ENCODE measurements at places on chromosomes 6 and 20.
A peak's percentile ranks its signal among the peaks of the same experiment; 100 is the strongest.

GRCh38 chr6:146050168-146050567 lies 21.3 kb downstream of the GRM1 start:
- no peak for DNase-seq

DNA sequence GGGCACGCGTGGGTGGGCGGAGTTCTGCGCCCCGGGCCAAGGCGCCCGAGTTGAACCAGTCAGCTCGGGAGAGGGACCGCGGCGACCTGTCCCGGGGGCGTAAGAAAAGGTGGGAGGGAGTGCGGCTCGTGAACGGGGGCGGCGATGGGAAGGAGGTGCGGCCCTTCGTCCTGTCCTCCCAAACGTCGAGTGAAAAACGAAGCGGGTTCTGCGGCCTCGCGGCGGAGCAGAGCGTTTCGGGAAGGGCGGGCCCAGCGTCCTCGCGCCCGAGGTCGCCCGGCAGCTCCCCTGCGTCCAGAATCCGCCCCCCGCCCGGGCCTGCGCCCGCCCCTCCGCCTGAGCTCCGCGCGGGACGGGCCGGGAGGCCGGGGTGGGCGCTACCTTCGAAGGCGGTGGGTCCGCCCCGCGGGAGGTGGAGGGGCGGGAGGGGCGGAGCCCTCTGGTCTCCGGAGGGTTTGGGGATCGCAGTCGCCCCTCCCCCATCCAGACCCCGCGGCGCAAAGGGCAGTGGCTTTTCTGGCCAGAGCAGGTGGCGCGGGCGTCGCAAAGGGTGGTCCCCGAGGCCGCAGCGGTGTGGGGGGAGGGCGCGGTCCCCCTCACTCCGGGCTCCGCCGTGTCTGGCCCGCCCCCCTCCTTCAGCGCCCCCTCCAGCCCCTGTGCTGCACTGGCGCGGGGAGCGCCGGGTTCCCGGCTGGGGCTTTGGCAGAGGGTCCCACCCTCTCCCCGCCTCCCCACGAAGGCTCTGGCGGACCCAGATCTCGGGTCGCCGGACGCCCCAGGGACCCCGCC lies 838 bp downstream of the STMN3 start:
- DNase-seq, result no peak

DNA sequence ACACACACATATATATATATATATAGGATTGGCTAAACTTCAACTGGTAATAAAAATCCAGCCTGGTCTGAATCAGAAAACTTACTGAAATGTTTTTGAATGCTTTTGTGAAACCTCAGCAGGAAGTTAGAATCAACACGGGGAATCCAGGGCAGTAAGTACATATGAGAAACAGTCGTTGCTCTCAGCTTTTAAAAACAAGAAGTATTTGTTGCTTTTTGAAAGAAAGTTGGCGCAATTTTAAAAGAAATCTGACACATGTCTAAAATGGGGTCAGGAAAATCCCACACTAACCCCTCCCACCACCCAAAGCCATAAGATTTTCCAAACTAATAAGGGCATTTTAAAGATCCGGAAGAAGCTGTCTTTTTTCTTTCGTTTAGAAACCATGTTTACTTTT lies 11.5 kb upstream of the CCDC170 start:
- no peak for DNase-seq

DNA sequence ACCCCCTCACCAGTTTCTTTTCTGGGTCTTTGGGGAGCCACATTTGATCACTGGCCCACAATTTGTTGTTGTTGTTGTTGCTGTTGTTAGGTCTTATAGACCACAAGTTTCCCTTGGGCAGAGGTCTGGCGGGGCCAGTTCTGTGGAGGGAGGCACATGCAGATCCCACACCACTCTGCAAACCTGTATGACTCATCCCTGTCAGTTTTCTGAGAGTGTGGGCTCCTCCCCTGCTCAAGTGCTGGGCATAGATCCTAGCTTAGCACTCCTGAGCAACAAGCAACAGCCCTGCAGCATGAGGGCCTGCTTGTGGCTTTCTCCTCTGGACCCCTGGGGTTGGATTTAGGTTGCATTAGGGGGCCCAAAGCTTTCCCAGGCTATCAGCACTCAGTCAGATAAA lies 411.1 kb upstream of the HTR1E start:
- DNase-seq, result no peak

GRCh38 chr20:59662161-59662560 lies 57.8 kb downstream of the PHACTR3 start:
- DNase-seq, result no peak

DNA sequence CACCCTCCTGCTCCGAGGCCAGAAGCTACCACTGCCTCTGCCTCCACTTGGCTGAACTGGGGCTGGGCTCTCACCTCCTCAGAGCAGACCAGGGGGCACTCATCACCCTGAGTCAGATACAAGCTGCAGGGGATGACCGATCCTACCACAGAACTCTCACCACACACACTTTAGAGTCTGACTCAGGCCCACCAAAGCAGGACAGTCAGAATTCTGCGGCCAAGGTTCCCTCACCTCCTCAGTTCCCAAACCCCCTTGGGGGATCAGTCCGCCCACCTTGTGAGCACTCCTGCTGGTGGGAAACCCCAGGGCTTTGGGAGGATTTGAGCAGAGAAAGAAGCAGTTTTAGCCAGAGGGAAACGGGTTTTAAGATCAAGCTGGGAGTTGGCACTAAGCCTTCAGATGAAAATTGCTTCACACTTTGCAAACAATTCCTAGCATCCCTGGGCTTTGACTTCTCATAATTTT lies 587.8 kb upstream of the JAG1 start:
- no peak for DNase-seq

DNA sequence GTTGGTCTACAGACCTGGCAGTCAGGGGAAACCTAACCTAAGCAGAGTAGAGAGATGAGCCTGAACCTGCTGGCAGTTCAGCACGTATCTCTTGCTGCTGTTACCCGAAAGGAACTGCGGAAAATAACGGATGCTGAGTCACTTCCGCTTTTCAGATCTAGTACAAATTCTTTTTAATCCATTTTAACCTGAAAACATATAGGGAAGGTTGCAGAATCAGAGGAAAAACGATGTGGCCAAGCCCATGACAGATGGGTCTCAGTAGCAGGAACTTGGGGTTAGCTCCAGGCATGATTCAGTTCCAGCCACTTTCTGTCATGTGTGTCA lies 351.9 kb upstream of the PRND start:
- DNase-seq, result no peak

DNA sequence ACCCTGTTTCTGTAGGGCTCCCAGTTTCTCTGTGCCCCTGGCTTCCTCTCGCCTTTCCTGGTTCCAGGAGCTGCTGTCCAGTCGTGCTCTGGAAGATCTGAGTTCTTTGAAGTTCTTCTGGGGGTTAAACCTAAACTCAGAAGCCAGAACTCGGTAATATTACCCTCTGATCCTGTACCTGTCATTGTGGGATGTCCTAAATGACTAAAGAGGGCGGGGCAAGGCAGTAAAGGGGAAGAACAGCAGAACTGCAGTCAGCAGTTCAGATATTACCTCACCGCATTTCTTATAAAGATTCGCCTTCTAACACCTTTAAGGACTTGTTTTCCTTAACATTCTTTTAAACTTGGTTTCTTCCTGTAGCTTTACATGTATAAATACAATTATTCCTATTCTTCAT lies 63.9 kb downstream of the FAM120B start:
- DNase-seq, result no peak

GRCh38 chr6:47859175-47859574 lies 77.3 kb downstream of the OPN5 start:
- DNase-seq, result no peak

DNA sequence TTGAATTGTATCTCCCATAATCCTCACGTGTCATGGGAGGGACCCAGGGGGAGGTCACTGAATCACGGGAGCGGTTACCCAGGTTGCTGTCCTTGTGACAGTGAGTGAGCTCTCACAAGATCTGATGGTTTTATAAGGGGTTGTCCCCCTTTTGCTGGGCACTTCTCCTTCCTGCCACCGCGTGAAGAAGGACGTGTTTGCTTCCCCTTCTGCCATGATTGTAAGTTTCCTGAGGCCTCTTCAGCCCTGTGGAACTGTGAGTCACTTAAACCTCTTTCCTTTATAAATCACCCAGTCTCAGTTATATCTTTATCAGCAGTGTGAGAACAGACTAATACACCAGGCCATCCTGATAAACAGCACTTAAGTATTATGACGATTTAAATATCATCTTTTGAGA lies 9.0 kb upstream of the MRGBP start:
- DNase-seq, result no peak

GRCh38 chr20:38866265-38867061 lies 59.8 kb upstream of the FAM83D start:
- DNase-seq, result no peak

- DNase-seq, result no peak
These were observed 26.8 kb downstream of the TUBB2B start for GRCh38 chr6:3200682-3201081.

- no peak for DNase-seq
These were observed 505.9 kb upstream of the BTBD3 start for GRCh38 chr20:11411765-11412164.

DNA sequence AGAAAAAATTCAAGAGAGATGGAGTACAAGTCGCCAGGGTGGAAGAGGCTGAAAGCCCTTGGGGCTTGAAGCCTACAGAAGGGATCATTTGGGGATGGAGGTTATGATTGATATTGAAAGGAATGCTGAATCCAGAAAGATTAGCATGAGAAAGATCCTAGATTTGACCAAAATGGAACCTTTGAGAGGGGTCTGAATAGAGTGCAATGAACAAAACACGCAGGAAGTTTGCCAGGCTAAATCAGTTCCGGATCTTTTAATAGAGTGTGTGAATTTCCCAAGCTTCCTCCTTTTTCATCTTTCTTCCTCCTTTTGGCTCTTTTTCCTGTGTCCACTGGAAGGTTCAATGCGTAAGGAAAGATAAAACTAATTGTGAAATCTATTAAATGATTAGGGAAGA lies 15.3 kb downstream of the IPCEF1 start:
- no peak for DNase-seq

DNA sequence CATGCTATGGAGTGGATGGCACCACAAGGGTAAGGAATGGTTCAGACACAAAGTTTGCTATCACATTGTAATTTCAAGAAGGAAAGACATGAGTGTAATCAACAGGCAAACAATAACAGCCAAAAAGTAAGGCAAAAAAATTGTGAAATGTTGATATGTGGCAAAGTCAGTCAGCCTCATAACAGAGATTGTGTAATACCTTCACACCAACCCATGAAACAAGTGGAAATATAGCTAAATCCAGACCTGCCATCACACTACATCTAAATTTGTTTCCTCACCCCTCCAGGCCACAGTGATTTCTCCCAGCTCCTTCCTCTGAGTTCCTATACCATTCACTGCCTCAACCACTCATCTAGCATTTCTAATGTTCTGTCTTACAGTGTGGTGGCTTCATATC lies 37.3 kb downstream of the SIM1 start:
- DNase-seq, result no peak

DNA sequence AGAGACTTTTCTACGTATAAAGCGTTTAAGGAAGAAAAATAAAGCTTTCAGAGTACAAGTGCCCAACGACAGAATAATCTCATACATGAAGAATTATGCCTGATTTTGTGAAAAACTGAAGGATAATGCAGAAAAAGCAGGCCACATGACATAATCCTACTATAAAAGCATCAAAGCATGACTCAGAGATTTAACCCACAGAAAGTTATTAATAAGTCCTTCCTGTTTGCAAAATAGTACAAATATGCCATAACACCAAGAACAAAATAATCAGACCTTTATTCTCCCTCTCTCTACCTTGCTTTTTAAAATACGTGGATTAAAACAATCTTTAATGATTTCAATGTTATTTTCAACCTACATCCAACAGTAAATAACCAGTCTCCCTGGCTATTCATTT lies 118.6 kb upstream of the BCLAF1 start:
- no peak for DNase-seq

DNA sequence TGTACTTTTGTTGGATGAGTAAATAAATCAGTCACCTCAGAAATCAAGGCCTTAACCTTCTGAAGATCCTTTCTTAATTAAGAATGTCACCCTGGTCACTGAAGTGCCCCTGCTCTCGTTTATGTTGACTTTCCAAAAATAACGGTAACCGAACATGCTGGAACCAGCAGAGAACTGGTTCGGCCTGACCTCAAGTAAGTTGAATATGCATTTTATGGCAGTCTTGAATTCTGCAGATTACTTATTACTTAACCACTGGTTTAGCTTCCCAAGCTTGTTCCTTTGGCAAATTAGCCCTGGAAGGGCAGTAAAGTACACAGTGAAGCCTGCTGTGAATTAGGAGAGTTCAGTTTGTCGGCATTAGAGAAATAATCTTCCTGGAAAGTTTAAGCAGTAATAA lies 12.2 kb downstream of the MAPRE1 start:
- DNase-seq, result no peak

DNA sequence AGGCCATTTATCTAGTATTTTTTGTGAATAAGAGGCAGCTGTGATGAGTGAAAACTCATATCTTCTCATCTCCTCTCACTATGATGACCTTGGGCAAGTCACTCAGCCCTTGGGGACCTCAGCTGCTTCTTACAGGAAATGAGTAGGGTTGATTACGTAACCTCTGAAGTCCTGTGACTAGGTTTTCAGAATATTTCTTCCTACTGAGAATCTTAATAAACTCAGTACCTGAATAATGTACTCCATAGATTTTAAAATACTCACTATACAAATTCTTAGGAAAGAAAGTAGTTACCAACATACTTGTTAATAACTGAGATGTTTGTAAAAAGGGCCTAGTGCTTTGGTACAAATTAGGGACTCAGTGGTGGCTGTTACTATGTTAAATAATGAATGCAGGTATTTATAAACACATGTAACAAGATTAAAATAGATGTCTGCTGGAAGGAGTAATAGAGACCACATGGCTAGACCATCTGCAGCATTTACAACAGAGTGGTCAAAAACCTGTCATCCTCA lies 60.9 kb downstream of the RPRD1B start:
- peak; percentile 34 for DNase-seq

DNA sequence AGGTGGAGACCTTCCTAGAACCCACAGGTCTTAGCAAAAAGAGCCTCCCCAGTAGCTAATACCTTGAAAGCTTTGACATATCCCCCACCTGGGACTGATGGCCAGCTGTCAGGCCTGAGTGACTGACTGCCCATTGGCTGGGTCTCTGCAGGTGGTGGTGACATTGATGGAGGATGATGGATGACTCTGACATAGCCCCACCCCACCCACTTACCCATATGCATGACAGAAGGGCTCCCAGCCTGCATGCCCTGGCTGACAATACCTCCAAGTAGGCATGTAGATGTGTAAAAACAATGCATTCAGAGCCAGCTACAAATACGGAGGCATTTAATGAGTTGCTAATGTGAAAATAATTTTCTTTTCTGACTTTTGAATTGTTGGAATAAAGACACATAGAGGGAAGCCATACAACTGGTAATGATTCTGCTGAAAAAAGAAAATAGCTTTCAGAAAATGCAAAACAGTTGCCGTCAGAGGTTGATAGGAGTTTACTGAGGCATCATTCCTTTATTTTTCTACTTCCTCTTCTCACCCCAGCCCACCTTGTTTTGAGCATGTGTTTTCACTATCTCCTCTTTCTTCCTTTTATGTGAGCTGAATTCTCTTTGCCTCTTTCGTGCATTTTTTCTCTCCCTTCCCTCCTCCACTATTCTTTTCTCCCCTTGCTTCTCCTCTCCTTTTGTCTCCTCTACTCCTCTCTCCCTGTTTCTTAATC lies 70.6 kb downstream of the OLIG3 start:
- no peak for DNase-seq
